SK-N-SH treated with all-trans-retinoic acid at 6 μM for 48 hours (cell line): ENCODE measurements at places on chromosomes 4 and X.
A peak's percentile ranks its signal among the peaks of the same experiment; 100 is the strongest.

DNA sequence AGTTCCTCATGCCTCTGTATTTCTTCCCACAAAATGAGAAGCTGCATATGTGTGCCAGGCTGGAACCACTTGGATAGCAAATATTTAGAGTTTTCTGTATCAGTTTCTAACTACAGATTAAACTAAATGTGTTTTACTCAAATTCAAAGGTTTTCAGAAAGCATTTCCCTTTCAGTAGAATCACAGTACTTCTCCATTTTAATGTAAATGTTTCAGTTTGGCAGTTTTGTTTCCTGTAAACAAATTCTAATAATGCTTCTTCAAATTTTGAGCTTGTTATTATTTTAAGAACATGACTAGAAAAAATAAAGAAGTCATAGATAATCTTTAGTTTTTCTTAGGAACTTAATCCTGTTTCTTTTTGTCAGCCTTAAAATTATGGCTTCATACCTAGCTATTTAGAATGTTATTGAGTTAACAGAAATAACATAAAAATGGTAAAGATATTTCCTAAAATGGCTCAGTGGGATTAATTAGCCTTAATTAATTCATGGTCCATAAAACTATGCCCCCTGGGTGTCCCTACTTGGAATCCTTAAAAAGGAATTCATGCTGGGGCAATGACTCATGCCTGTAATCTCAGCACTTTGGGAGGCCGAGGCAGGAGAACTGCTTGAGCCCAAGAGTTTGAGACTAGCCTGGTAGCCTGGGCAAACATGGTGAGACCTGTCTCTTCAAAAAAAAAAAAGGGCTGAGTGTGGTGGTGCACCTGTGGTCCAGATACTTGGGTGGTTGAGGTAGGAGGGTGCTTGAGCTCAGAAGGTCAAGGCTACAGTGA, 83.8 kb upstream of the GPR34 start:
- ATAC-seq: no peak

- ATAC-seq: peak; percentile 75
These were observed 27.2 kb downstream of the FBXO8 start for GRCh38 chr4:174256277-174256713.

GRCh38 chr4:172750910-172751309, 417.7 kb upstream of the GALNT7 start:
- ATAC-seq: no peak

GRCh38 chr4:75723163-75724065, 963 bp upstream of the USO1 start:
- ATAC-seq: peak; percentile 0; the same call in 1 of the 3 replicates

DNA sequence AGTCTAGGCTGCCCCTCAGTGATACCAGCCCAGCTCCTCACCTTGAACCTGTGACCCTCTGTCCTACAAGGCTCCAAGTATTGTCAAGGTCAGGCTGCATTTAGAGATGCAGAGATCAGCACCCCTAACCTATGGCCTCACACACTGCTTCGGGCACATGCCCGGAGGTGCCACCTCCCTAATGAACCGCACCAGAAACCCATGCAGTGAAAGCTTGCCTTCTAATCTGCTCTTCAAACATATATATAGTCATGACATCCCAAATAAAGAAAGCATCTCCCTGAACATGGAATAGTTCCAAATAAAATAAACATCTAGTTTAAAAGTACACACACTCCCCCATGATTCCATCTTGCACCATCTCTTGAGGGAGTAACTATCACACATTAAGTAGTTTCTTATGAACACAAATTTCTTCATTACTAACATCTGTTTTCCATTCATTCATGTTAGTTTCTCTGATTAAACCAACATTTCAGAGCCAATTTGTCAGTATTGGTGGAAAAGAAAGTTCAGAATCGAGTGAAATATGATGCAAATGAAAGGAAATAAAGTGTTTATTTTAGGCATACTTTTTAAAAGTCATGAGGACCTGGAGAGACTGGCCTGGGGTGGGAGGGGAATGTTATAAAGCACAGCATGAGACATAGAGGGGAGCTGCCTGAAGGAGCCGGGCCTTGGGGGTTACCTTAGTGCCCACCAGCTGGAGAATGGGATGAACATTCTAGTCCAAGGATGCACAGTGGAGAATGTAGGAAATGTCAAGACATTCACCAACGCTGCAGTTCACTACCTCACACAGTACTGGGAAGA, 19.2 kb downstream of the CC2D2A start:
- no peak for ATAC-seq

DNA sequence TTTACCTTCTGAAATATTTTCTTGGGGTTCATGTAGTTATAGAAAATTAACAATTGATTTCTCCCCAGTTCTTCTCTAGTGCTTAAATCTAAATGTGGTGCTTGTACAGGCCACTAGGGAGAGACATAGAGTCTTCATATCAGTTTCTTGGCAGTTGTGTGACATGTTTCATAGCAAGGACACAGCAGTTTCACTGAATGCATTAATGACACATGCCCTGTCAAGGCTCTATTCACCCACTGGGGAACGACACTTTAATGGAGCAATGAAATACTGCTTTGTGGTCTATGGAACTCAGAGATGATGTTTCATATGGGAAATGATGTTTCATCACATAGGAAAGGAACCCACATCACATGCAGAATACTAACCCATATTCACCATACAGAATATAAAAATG, 2.8 kb downstream of the VEGFC start:
- peak; percentile 12 for ATAC-seq

- ATAC-seq: no peak
These were observed 23.7 kb downstream of the FHIP1A start for GRCh38 chr4:151432654-151433053.

DNA sequence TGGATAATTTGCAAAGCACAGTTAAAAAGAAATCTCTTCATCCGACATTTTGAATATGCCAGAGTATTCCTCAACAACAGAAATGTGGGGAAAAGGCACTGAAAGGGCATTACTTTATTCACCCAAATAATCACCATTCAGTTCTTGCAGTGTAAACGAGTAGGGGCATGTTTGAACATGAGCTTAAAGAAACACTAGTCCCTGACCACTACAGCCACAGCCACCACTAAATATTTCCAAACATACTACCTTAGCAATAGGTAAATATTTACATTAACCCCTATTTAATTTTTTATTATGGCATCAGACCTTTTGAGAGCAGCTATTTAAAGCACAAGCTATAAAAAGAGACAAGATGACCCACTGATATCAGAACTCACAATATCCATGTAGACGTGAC, 27.6 kb downstream of the MCF2 start:
- ATAC-seq: no peak

- ATAC-seq: no peak
These were observed 70.1 kb upstream of the HPGD start for GRCh38 chr4:174592256-174592984.

DNA sequence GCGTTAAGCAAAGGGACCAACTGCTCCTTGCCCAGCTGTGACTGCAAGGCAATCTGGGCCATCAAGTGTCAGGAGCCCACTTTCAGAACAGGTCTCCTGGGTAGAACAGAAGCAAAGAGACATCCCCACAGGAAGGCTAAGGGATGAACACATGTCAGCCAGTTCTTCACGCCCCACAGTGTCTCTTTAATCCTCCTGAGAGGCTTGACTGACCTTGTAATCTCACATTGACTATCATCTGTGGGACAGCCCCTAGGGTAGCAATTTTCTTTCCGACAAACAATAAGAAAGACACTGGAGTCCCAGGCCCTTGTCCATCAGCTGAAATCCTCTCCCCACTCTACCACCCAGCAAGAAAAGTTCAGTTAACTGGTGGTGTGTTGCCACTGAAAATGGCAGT, 1.0 kb downstream of the CHRDL1 start:
- ATAC-seq: no peak

GRCh38 chrX:8808661-8809060, 7.5 kb upstream of the FAM9A start:
- no peak for ATAC-seq

DNA sequence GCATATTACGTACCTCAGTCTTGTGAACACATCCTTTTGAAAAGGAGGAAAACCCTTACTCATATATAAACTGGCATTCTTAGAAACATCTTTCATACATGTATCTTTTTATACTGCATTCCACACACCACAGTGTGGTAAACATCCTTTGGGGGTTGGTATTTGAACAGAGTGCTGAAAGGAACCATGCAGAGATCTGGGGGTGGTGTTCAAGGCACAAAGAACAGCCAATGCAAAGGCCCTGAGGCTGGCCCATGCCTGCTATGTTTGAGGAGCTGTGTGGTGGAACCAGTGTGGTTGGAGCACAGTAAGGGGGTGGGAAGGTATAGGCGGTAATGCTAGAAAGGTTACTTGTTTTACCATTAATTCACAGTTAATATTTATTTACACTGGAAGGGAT, 2.0 kb downstream of the ELK1 start:
- no peak for ATAC-seq

GRCh38 chr4:181030961-181031360, 1212.2 kb upstream of the TENM3 start:
- ATAC-seq: no peak

DNA sequence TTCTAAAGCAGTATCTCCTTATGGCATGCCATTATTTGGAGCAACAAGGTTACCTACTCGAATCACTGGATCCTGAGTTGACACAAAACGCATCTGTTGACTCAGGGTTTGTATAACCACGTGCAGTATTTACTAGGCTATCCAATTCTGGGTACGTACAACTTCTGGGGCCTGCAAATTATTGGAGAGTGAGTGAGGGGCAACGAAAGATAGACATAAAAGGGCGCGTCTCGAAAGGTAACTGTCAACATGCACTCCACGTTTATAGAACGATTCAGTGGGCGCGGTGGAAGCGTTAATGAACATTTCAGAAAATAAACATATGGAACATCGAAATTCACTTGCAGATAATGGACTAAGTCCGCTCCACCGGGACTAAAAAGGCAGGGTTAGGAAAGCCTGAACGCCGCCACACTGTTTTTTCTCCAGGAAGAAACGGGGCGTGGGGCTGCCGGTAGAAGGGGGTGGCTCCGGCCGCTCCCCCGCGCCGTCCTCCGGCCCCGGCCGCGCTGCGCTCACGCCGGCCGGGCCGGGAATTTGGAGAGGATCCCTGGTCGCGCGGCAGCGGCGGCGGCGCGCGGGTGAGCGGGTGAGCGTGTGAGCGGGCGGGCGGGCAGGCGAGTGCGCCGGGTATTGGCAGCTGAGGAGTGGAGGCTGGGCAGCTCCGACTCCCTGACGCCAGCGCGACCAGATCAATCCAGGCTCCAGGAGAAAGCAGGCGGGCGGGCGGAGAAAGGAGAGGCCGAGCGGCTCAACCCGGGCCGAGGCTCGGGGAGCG, at the start of gene SMAD1:
Gene SMAD1, plus strand, starts transcription at position 690 of the 778 bp plus-strand sequence. CDS start 32,761 bp downstream, outside the sequence.
- peak; percentile 90 for ATAC-seq

- peak; percentile 27 for ATAC-seq
These were observed 426 bp downstream of the SLBP start for GRCh38 chr4:1711571-1712215.

GRCh38 chrX:118988911-118989310, 14.5 kb downstream of the LONRF3 start:
- no peak for ATAC-seq

GRCh38 chr4:150769248-150769647, 187.3 kb downstream of the MAB21L2 start:
- peak; percentile 86 for ATAC-seq

GRCh38 chr4:173647902-173648301, 117.9 kb upstream of the HAND2 start:
- ATAC-seq: no peak; the same call in 2 of the 3 replicates

DNA sequence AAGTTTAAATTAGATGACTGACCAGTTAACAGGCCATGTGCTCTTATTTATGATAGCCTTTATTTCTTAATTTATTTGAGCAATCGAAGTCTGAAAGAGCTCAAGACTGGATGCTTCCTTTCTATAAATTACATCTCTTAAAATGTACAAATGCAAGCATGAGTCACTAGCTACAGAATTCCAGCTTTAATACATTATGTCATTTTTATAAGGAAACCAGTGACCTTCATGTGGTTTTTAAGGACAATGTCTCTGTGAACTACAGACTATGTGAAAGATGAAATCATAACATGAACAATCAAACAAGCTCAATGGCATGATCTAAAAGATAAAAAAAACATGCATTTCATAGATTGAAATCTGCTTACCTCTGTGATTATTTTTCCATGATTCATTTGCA, 15.4 kb downstream of the HTR2C start:
- peak; percentile 60 for ATAC-seq

GRCh38 chr4:30962939-30963338, 242.8 kb downstream of the PCDH7 start:
- ATAC-seq: no peak

DNA sequence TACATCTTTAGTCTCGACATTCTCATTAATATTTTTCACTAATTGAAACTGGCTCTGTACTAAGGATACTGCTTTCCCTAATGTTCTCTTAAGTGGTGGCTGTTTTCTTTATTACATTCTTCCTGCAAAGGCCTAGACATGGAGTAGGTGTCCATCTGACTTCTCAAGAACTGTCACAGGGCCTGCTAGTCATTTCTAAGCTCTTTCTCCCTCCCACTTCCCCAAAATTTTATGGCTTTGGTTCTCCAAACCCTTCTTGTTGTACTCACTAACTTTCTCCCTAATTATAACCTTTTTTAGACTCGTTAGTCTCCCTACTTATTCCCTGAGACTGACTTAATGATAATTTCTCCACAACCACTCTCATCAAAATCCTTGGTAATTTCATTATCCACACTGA, 133.3 kb downstream of the SPOCK3 start:
- ATAC-seq: no peak

DNA sequence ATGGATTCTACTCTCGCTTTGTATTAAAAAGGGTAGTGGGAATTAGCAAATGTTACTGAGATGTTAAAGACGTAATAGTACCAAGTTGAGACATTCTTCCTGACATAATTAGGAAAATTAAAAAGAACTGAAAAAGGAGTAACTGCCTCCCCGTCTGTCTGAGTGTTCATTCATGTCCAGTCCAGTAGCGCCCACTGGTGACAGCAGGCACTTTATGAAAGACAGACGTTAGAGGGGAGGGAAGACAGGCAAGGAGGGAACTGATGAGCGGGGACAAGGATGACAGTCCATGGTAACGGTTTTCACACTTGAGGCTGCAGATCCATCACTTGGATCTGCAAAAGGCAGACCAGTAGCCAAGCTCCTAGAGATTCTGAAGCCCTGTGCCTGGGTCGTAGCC, 326.7 kb downstream of the STK32B start:
- no peak for ATAC-seq

DNA sequence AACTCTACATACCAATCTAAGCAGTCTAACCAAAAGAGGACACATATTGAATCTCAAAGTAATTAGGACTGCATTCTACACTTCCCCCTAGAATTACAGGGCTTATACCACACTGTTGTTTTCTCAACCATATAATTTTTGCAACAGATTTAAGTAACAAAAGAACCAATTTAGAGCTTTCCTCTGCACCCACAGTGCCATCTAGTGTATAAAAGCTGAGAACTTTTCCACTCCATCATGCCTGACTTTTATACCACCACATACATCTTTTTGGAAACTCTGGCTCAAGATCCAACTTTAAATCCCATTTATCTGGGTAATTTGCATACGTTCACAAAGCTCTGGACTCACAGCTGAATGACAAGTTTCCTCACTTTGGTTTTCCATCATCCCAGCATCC, 99.5 kb downstream of the EFHC2 start:
- peak; percentile 74 for ATAC-seq

GRCh38 chr4:8026453-8026852, 86.8 kb upstream of the AFAP1 start:
- no peak; the same call in 2 of the 3 replicates for ATAC-seq

GRCh38 chr4:59412739-59413138, 1787.4 kb upstream of the ADGRL3 start:
- no peak for ATAC-seq
